ENCODE measurements at places on chromosomes 3 and 15.

- DNase-seq, result no peak
Measured at GRCh38 chr15:67311731-67312130, 57.1 kb downstream of the IQCH start.

DNA sequence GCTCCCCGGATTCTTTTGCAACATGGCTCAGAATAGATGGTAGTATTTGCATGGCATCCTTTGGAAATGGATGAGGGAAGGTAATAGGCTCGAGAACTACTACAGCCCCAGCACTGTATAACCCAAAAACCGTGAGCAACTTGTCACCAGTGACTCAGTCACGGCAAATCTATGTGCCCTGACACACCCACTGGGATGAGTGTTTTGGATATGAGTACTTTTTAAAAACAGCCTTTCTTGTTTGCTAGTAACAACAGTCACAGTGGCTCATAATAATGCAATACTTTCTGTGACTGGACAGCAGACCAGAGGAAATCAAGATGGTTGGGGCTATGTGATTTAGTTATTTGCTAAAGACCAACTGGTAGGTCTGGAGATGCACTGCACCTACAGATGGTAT lies 299.6 kb downstream of the ULK4 start:
- DNase-seq, result no peak

DNA sequence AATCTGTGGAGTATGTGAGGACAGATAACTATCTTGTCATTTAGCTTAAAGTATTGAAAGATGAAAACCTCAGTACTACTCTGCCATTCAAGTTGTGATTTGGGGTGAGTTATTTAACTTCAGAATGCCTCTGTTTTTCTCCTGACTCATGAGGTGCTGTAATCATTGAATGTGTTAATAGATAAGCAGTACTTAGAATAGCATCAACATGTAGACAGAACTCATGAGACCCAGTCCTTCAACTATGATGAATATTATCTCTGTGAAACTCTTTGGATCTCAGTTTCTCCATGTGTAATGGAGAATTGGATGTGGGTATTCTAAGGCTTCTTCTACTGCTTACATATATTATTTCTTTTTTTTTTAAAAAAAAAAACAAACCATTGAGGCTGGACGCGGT lies 431.4 kb downstream of the GRM7 start:
- no peak for DNase-seq

DNA sequence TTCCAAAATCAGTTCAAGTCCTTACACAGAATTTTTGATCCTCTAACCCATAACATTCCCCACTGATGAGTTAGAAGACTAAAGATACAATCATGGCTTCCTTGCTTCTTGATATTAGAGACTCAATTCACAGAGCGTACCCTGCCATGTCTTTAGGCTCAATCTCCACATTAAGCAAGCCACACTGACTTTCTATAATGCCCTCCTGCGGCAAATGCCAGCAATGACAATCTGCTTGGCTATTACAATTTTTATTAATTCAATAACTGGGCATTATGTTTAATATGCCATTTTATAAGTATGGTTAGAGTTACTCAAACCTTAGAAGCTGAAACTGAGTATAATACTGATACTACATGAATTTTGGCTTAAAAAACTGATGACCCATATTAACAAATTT lies 479.7 kb upstream of the NR2F2 start:
- DNase-seq, result no peak

DNA sequence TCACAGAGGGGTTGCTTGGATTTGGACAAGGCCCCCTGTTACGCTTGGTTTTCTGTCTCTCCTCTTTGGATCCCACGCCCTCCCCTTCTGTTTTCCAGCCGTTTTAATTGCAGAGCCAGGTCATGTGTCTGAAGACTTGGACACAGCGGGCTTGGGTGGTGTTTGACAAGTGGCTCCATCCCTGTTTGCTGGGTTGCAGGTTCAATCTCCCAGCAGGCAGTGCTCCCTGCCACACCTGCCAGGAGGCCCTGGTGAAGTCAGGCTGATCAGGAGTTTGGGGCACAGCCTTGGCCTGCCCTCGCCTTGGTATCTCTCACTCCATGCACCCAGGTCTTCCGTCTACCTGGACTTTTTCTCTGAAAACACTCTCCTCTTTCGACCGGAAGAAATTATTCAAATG lies 59.0 kb downstream of the PLXNA1 start:
- no peak for DNase-seq

- DNase-seq, result no peak
Measured at GRCh38 chr15:60696523-60696859, 217.5 kb upstream of the ICE2 start.

DNA sequence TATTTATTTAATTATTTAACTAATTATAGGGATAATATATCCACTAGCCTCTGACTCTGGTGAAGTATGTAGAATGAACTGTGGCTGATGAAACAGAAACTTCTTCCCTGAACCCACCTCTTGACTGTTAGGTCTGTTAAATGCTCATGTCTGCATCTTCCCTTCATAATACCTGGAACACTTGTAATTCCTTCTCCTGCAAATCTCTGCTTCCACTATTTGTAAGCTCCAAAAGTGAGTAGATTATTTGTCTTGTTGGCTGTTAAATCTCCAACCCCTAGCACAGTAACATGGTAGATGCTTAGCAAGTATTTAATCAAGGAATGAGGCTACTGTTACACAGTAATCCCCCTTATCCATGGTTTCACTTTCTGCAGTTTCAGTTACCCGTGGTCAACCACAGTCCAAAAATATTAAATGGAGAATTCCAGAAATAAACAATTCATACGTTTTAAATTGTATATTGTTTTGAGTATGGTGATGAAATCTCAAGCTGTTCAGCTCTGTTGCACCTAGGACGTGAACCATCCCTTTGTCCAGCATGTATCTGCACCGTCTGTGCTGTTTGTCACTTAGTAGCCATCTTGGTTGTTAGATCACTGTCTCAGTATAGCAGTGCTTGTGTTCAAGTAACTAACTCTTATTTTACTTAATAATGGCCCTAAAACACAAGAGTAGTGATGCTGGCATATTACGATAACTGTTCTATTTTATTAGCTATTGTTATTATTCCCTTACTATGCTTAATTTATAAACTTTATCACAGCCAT lies 5.7 kb downstream of the TTBK2 start:
- DNase-seq, result no peak

DNA sequence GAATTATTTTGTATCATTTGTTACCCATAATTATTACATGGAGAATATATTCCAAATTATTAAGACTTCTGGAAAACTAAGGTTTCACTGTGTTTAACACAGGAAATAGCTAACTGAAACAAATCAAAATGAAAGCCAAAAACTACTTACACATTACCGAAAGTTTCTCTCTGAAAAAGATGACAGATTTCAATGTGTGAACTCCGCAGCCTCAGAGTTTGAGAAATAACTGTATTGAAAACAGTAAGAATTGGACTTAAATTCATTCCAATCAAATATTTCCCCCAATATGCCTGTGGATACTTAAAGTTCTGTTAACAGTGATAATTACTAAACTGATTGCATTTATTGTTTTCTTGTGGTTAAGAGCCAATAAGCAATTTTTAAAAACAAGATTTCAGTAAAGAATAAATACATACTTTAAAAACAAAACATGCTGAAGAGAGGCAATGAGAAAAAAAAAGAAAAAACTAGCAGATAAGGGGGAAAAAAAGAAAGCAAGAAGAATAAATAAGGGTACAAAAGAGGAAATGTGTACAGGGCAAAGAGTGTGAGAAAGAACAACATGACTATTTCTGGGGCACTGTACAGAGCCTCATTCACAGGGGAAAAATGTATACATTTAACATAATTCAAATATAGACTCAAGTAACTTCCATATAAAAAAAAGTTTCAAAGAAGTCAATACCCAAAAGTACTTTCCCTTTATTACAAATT lies 30.7 kb downstream of the DENND4A start:
- DNase-seq, result no peak

- no peak for DNase-seq
Measured at GRCh38 chr3:37337481-37337880, 163.1 kb upstream of the LRRFIP2 start.

DNA sequence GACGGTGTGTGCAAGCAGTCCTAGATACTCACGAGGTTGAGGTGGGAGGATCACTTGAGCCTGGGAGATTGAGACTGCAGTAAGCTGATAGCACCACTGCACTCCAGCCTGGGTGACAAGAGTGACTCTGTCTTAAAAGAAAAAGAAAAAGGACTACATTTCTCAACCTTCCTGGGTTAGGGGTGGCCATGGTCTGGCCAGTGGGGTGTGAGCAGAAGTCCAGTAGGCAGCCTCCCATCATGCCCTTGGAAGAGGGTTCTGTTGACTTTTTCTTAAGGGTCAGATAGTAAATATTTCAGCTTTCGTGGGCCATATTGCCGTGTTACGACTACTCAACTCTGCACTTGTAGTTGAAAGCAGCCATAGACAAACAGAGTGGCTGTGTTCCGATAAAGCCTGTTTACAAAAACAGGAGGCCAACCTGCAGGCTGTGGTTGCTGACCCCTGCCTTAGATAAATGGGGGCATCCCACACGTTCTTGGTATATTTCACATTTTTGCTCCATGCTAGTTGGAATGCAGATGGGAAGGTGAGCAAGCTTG lies 31.0 kb upstream of the PDE8A start:
- no peak for DNase-seq

GRCh38 chr15:42077689-42078088 lies 16.7 kb downstream of the PLA2G4D start:
- no peak for DNase-seq

DNA sequence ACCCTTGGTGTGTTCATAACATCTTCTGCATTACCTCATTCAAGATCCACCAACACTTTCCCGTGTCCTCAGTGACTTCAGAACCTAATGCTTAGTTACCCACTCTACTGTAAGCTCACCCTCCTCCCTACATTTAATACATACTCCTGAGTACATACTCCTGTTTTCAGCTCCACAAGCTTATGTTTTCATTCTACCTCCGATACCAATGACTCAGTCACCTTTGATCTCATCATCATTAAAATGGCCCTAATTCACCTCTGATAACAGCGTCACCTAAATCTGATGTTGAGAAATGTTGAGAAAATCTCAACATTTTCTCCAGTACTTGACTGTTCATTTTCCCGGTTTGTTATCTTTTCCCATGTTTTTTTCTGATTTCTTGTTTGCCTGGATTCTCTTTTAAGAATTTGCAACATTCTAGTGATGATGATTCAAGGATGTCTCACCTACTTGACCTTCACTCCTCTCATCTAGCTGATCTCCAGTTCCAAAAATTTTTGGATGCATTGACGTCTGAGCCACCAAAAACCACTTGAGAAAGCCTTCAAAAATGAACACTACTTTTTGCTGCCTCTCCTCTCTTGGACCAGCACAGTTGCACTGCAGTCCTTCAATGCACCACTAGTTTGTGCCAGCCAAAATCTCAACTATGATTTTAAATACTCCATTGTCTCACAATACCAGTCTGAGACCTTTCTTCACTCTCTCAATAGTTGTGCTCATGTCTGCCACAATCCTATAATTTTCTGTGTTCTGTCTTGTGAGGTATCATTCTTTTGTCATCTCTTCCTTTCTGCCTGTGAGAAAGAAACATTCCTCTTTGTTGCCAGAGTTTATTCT lies 220.7 kb upstream of the SEMA6D start:
- DNase-seq, result no peak

DNA sequence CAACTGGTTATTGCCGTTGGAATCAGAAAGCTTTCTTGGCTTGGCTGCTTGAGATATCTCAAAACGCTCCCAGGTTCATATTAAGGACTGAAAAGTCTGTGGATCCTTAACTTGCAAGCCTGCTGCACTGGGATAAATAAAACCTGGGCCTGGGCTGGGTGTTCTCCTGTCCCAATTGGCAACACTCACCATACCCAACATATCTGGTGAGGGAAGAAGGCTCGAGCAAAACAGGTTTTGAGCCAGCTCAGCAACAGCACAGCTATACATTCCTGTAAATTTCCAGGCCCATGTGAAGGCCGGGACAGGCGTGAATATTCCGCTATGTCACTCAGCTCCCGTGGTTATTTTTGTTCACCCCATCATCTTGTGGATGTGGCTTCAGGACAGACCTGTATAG lies 169.0 kb upstream of the BCL6 start:
- no peak for DNase-seq

DNA sequence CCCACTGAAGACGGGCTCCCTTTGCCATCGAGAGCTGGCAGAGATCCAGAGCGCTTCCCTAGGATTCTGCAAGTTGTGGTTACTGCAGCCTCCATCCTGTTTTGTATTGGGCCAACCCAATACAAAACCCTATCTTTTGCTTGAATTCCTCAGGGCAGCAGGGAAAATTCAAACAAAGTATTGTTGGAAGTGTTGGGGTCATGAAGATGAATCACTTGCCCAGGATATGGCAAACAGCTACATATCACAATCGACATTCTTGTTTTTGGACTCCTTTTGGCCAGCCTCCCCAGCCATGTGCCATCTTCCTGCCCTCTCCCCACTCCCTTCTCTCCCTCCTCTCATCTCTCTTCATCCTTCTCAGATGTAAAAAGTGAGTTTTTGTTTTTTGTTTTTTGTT lies 100.0 kb upstream of the TRIM42 start:
- no peak for DNase-seq

DNA sequence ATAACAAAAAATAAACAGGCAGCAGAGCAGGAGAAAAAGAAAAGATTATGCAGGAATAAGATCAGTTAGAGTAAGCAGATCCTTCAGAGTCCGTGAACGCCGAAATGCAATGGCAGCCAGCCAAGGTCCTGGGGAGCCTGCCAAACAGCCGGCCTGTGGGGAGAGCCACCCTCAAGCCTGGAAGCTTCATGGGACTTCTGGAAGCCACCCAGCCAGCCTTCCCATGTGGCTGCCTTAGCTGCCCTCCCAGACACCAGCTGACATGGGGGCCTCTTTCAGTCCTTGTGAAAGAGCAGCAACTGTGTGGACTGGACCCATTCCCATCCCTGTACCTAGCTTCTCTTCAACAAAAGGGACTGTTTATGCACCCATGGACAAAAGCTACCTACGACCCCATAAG lies 64.9 kb upstream of the RAD18 start:
- DNase-seq, result no peak

DNA sequence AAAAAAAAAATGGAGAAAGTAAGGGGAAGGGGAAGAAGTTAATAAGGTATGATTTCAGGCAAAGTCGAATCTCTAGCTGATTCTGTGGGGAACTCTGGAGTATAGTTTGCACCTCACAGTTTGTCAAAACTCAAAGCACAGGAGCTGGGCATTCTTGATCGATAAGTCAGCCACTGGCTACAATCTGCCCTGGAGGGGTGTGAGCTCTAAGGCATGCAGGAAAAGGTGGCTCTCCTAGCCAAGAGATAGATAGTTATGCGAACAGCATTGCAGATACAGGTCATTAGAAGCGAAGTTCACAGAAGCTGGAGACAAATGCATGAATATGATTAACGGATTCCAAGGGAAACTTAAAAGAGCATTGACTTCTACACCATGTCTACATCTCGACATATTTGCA lies 952.6 kb downstream of the AGBL1 start:
- DNase-seq, result no peak

- DNase-seq, result no peak
Measured at GRCh38 chr3:64509206-64509605, 178.6 kb downstream of the ADAMTS9 start.

GRCh38 chr3:156802821-156803606 lies 23.1 kb upstream of the LEKR1 start:
- no peak for DNase-seq

GRCh38 chr3:124764746-124765145 lies 34.5 kb downstream of the UMPS start:
- no peak for DNase-seq

- DNase-seq, result no peak
Measured at GRCh38 chr3:156606729-156607128, 51.8 kb upstream of the SSR3 start.

Data from central memory CD4-positive, alpha-beta T cell (primary cell).